Stimulated activated naive CD4-positive, alpha-beta T cell (primary cell): ENCODE measurements at places on chromosomes 7 and 10.

DNA sequence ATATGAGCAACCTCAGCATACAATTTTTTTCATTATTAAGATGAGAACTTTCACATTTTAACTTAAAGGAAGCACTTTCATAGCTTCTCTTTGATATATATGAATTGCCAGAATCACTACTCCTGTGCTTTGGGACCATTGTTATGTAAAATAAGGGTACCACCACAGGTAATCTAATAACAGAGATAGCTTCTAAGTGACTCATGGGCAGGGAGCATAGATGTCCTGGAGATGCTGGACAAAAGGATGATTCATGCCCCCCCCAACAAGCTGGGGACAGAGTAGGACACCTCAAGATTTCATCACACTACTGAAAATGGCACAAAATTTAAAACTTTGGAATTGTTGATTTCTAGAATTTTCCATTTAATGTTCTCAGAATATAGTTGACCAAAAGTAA lies 641.1 kb downstream of the PCDH15 start:
- DNase-seq: no peak

- DNase-seq: no peak
Observed at GRCh38 chr7:30436518-30436917, 42.1 kb downstream of the NOD1 start.

GRCh38 chr10:6151087-6151977 lies 51.4 kb upstream of the PFKFB3 start:
- DNase-seq: peak; percentile 33

- DNase-seq: no peak
Observed at GRCh38 chr10:121999301-121999700, 10.3 kb downstream of the TACC2 start.

DNA sequence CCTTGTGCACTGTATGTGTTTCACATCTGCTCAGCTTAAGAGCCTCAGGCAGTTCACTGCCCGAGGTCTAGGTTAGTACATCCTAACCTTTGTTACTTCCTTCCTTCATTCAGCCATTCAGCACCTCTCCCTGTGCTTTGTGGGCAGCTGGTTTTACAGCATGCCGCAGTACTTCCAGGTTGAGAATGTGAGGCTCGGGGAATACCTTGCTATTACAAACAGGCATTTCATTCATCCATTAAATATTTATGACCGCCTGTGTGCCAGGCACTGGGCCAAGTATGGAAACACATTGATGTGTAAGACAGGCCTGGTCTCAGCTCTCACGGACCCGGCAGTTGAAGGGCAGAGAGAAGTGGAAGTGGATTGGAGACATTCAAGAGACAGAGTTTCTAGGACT lies 82.4 kb downstream of the SHH start:
- no peak for DNase-seq

DNA sequence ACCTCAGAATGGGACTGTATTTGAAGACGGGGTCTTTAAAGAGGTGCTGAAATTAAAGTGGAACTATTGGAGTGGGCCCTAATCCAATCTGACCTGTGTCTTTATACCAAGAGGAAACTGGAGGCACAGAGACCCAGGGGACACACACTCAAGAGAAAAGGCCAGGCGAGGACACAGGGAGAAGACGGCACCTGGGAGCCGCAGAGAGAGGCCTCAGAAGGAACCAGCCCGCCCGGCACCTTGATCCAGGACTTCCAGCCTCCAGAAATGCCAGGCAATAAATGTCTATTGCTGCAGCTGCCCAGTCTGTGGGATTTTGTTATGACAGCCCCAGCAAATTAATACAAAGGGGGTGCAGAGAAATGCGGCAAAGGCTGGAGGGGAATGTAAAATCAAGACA lies 10.5 kb downstream of the CARD11 start:
- no peak for DNase-seq

- no peak for DNase-seq
Observed at GRCh38 chr7:151539088-151539671, 19.5 kb upstream of the RHEB start.

DNA sequence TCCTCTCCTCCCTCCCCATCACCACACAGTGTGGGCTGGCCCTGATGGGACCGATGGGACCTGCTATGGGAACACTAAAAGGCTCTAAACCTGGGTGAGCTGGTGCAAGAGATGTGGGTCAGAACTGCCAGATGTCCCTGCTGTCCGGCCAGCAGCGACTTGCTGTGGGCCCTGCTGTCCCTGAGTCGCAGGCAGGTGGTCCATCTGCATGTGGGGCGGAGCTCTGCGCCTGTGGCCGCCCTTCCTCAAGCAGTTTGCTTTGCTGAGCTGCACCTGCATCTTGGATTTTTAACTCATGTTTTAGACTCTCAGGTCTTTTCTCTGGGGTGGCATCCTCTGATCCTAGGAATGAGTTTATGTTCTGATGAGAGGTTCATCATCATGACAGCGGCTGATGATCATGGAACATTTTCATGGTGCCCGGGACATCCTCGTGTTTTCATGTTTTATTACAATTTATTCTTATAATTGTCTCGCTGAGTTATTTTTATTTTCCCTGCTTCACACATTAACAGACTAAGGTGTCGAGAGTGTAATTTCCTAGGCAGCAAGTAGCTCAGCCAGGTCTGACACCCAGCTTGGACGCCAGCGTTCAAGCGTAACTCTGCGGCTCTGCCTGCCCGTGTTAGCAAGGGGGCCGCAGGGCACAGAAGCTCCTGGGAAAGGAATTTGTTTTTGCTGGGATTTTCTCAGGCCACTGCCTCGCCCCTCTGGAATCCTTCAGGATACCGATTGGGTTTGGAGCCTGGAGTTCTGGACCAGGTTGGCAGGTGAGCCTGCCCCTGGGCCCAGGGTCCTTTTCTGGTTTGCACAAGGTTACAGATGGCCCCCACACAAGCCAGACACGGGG lies 615.2 kb upstream of the FOXK1 start:
- DNase-seq: no peak

DNA sequence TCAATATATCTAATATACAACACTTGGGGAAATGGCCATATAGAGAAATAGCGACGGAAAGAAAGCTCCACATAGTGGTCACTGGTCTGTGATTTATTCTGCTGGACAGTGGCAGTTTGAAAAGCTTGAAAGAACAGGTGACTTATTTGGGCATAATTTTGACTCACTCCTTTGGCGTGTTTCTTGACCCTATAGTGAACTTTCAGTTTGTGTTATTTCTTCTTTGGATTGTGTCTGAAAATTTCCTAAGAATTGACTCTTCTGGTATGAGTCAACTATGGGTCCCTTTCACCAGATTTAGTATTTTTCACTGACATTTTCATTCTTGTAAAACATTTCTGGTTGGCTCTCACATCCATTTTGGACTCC lies 25.8 kb upstream of the IMMP2L start:
- no peak for DNase-seq

GRCh38 chr10:11355592-11355991 lies 255.9 kb downstream of the USP6NL start:
- no peak for DNase-seq

- no peak for DNase-seq
Observed at GRCh38 chr10:110576220-110576619, 8.7 kb downstream of the SMC3 start.

DNA sequence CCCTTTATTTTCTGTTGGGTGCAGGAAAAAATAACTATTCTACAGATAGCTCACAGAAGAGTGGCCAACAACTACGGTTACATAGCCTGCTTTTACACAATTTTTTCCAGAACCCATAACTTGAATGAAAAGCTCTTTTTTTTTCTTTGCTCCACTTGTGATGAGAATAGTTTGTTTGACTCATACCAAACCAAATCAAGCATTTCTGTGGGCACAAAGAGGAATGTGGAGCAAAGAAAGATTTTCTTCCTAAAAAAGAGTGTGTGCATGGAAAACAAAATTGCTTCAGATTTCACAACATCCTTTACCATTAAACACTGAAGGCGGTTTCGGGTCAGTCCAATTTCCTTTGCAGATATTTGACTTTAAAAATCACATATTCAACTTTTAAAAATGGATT lies 54.8 kb upstream of the RAB11FIP2 start:
- no peak for DNase-seq

GRCh38 chr7:29606287-29606721 lies 42.7 kb downstream of the PRR15 start:
- no peak for DNase-seq

GRCh38 chr10:101060951-101061623 lies 702 bp upstream of the KAZALD1 start:
- peak; percentile 96 for DNase-seq

DNA sequence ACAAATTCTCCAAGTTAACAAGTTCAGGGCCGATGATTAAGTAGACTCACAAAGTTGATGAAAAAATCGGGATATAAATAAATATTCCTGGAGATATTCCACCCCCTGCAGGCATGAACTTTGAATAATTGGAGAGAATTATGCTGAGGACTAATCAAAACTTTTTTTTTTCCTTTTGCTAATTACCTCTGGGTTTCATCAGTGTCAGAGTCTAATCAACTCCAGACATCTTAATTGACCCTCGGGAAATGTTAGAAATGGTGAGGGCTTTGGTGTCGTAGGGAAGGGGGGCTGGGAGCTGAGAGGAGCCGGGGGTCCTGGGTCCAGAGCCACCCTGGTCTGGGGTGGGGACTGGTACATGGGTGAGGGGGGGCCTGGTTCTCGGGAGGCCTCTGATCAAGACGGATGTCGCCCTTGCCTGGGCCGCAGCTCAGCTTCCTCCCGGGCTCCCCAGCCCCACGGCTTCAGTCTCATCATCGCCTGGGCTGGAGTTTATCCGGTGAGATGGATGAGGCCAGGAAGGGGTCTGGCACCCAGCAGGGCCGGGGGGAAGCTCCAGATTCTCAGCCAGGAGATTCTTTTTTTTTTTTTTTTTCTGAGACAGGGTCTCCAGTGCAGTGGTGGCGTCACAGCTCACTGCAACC lies 30.4 kb upstream of the ELFN1 start:
- no peak for DNase-seq

DNA sequence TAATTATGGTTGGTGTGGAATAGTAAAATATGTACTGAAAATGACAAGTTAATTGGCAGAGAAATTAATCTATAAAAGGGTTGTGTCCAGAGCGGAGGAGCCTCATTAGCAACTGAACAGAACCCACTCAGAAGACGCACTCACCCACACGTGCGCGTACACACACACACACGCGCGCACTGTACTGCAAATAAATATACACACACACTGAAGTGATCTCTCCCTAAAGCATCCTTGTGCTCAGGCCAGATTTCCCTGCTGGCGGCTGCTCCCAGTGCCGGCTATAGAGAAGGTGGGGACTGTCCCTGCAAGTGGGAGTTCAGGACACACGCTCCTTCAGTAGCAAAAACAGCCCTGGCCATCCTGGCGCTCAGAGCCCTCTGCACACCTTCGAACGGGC lies 85.2 kb downstream of the CHST15 start:
- DNase-seq: no peak

DNA sequence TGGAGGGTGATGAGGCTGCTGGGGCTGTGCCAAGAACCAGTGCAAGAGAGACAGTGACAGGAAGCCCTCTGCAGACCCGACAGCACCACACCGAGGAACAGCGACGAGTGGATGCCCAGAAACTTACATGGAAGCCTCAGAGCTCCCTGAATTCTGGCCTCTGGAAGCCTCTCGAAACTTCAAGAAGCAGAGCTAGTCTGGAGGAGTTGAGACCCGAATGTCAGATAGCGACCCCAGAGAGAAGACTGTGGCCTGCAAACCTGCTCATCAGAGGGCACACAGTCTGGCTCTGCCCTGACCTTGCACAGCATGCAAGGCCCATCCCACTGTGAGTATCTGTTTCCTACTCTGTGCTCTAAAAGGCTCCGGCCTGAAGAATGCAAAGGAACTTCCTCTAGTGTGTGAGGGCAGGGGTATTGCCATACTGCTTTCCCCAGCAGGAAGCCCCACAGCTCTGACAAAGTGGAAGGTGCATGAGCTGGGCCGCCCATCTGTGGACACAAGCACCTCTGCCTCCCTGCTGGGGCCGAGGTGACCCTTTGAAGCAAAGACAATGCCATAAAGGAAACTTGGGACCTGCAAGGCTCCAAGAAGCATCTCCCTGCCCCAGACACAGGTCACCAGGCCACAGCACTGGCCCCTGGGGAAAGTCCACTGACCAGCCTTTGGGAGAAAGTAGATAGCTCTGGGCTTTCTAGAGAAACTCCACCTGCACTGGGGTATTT lies 10.5 kb upstream of the C10orf71 start:
- DNase-seq: no peak

DNA sequence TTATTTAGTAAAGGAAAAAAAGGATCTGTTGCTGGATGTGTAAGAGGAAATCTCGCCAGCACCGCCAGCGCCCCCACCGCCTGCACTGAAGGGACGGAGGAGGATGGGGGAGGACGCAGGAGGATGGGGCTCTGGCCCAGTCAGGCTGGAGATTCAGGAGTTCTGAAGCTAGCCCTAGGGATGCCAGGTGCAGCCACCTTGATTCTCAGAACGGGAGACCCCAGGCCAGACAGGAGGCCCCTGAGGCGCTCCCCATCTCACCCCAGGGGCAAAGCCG lies 1.3 kb downstream of the CAMK2B start:
- no peak for DNase-seq

GRCh38 chr10:73771722-73772280 lies 10.0 kb upstream of the CHCHD1 start:
- DNase-seq: no peak

DNA sequence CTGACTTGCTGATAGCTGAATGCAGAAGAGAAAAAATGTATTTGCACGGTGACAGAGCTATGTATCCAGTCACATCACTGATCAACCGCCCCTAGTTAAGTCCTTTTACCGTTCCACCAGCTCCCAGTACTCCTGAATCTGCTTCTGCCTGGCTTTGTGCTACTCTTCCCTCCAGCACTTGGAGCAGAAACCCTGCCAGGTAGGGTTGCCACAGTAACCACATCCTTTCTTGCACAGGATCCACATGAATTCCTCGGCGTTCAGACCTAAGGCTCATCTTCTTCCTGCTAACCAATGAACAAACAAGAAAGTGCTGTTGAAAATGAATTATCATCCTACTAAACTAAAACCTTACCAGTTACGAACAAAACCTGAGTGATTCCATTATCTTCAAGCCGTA lies 52.0 kb upstream of the KCTD7 start:
- DNase-seq: no peak

DNA sequence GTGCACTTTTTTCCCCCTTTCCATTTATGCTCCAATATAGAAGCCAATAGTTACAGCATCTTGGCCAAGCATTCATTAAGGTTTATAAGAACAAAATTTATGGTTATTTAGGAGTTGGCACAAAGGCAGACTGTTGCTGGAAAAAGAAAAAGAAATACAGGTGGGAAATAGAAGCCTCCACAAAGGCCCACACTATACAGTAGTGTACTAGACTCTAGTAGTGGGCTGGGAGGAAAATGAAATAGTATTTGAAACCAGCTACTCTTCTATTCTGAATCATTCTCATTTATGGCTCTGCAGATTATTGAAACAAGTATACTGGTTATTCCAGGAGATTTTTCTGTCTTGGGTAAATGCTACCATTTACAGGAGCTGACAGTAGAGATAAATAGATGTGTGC lies 80.9 kb upstream of the CDK6 start:
- no peak for DNase-seq

DNA sequence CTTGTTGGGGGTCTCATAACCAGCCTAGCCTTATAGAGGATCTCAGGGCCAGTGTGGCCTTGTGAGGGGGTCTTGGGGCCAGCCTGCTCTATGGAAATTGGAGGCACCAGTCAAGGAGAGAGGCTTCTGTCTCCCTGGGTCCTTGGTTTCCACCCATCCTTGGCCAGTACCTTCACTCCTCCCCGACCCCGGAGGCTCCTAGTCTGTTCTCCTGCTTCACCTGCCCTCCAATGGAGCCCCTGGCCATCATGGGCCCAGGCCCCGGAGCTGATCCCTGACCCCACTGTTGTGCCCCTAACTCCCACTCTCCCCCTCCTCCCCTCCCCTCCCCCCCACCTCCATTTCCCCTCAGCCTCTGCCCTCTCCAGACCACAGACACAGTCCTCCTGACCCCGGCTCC lies 29.7 kb downstream of the RASGEF1A start:
- DNase-seq: no peak

GRCh38 chr7:36263095-36263484 lies 110.0 kb downstream of the EEPD1 start:
- DNase-seq: no peak
